ENCODE measurements at places on chromosomes 2 and 18.

DNA sequence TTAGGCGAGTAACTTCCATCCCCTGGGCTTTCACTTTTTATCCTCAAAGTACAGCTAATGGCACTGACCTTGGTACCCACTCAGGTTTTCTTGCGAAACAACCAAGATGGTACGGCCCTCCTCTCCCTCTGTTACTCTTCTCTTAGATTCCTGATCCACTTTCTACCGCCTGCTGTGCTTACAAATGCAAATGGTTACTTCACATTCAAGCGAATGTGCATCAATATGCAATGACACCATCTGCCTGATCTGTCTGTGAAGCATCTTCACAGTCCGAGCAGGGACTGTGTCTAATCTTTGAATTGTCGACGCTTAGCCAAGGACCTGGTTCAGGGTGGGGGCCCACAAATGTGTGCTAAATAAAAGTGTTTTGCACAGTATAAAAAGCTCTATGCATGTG is 112.2 kb downstream of the TRIB2 start:
- no peak for DNase-seq

DNA sequence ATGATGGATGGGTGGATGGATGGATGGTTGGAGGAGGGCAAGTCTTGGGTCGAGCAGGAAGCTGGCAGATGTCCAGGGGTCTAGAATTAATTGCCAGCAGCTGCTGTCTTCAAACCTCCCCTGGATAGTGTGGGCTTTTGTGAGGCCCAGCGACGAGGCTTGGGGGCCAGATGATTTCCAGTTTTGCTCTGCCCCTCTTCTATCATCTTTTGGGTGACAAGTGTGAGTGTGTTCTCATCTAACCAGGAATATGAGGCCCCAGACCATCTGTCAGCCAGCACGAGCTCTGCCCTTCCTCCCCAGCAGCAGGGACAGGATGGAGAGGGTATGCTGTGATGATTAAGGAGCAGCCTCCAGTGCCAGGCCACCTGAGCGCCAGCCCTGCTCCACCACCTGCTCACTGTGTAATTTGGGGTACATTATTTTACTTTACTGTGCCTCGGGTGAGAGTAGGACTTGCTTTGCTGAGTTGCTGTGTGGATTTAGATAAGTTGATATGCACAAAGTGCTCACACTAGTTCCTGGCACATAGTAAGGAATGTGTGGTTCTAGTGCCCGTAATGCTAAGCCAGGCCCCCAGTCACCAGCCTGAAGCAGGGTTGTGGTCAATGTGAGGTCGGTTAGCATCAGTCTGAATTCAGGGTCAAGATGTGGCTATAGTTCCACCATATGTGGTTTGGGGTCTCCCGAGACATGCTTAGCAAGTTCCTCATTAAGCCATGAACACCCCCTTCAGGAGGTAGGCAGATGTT is 251.1 kb downstream of the CYP26B1 start:
- DNase-seq: no peak

DNA sequence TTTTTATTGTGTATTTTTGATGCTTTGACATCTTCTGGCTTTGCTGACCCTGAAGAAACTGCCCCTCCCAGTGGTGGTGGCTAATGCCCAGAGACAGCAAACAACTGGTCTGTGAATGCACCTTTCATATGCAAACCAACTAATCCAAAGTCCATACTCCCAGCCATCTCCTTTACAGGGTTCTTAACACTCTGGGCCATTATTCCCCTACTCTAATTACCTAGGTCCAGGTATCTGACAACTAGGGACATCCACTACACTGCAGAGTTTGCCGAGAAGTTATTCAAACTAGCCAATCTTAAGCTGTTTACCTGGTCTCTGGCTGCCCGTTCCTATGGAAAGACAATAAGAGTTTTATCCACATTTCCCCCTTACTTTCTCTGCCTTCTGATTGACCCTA is 73.6 kb downstream of the FSHR start:
- no peak for DNase-seq

GRCh38 chr2:205878999-205879762 is 196.9 kb downstream of the NRP2 start:
- no peak for DNase-seq

GRCh38 chr2:138829326-138829919 is 49.2 kb upstream of the NXPH2 start:
- no peak for DNase-seq

GRCh38 chr2:24913911-24914310 is 6.1 kb downstream of the ADCY3 start:
- DNase-seq: no peak

DNA sequence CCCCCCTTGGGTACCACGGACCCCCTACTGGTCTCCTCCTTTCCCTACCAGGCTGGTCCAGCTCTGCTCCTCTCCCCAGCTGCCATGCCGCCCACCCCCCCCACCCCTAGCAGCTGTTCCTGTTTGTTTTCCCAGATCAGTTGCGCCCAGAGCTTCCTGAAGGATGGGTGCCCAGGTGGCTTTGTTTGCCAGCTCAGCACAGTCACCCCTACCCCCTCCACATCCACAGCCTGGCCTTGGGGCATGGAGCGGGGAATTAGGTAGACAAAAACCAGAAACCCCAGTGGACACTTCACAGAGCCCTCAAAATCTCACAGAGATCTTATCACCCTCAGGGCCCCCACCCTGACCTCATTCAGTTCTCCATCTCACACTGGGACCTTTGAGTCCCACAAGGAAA is 3.7 kb upstream of the CRYBA2 start:
- no peak for DNase-seq

DNA sequence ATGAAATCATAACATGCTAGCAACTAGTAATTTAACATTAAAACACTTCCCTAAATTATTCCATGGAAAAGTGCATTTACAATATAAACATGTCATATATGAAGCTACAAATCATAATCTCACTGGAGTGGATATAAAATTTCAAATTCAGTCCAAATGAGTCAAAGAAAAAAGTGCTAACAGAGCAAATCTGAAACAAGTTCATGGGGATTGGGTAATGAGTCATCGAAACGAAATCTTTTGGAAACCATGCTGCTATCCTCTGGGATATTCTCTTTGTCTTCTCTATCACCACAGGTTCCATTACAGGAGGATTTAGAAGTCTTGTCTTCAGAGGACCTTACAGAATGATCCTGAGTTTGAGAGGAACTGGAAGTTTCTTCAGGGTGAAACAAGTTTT is 34.1 kb downstream of the STK17B start:
- DNase-seq: no peak

DNA sequence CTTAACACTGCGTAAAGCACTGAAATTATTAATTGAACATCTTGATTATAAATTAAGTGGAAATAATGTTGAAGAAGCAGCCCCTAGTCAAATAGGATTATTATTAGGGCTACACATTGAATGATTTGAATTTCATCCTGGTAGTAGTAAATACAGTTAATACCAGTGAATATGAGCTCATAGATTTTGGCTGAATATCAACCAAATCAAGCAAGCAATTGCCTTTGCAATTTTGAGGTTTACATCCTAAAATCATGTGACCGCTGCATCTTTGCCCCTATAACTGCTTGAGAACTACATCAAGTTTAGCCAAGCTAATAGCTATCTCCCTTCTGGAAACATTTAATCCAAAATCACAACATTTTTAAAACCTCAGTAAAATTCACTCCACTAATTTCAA is 801.2 kb upstream of the PIK3C3 start:
- no peak for DNase-seq

DNA sequence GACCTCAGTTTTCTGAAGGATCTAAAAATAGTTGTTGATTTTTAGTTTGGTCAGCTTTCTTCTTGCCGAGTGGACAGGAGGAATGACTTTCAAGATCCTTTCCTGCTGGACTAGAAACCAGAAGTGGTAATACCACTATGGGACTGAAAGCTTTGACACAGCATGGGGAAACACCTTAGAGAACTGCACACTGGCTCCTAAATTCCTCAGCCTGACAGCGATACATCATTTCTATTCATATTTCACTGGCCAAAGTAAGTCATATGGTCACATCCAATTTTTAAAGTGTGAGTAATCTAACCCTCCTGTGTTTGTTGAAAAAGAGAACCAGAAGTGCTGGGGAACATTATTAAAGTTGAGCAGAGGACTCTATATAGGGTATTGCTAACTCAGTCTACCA is 244.7 kb upstream of the MMADHC start:
- no peak for DNase-seq

DNA sequence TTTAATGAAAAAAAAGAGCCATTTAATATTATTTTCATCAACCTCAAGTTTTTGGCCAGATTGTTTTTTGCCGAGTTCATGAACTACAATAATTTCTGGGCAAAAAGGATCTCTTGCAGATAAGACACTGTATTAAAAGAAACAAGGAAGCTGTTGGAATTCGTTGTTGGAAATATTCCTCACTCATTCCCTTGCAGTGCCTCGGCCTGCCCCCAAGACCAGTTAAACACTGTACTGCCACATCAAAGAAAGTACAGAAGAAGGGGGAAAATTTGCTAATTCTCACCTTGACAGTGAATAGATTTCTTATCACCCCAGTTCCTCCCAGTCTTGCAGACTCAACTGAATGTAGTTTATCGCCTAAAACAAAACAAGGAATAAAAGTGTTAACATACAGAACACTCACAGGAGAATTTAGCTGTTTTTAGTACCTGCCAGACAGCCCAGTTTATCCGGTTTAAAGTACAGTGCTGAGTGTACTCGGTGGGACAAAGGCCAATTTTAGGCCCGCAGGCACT is 1.2 kb downstream of the IDH1 start:
- DNase-seq: no peak

DNA sequence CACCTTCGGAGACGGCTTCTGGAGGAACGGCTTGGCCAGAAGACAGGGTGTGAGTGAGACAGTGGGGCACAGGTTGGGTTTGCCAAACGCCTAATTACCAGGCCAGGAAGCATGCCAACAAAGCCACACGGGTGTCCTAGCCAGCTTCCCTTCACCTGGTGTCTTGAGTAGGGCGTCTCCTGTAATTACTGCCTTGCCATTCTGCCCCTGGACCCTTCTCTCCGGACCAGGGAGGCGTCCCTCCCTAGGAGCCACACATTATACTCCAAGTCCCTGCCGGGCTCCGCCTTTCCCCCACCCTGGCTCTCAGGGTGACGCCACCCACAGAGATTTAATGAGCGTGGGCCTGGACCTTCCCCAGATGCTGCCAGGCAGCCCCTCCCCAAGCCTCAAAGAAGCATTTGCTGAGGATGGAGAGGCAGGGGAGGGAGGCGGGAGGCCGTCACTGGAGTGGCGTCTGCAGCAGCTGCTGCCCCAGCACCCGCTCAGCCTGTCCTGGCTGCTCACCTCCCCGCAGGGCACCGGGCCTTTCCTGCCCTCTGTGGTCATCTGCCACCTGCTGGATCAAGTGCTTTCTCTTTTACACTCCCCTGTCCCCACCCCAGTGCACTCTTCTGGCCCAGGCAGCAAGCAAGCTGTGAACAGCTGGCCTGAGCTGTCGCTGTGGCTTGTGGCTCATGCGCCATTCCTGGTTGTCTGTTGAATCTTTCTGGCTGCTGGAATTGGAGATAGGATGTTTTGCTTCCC is 20.7 kb downstream of the FOSL2 start:
- DNase-seq: no peak

- no peak for DNase-seq
Measured at GRCh38 chr2:233090879-233091278, 30.7 kb downstream of the INPP5D start.

DNA sequence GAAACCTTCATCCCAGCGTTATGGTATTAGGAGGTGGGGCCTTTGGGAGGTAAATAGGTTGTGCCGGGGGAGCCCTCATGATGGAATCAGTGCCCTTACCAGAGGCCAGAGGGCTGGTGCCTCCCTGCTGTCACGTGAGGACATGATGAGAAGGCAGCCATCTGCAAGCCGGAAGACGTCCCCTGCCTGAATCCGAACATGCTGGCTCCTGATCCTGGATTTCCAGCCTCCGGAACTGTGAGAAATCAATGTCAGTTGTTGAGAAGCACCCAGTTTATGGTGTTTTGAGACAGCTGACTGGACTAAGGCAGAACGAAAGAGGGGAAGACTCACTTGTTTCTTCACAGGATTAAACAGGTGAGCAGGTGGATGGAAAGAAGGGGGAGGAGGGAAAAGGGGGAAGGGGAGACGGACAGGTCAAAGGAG is 13.0 kb upstream of the KLF11 start:
- no peak for DNase-seq

DNA sequence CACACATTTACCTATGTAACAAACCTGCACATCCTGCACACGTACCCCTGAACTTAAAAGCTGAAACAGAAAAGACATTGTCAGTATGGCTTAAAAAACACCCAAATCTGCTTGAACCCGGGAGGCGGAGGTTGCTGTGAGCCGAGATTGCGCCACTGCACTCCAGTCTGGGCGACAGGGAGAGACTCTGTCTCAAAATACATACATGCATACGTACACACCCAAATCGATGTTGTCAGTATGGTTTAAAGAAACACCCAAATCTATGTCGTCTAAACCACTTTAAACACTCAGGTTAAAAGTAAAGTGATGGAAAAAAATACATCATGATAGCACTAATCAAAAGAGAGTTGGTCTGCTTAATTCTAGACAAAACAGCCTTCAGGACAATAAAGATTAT is 257.5 kb downstream of the RPRM start:
- DNase-seq: no peak

DNA sequence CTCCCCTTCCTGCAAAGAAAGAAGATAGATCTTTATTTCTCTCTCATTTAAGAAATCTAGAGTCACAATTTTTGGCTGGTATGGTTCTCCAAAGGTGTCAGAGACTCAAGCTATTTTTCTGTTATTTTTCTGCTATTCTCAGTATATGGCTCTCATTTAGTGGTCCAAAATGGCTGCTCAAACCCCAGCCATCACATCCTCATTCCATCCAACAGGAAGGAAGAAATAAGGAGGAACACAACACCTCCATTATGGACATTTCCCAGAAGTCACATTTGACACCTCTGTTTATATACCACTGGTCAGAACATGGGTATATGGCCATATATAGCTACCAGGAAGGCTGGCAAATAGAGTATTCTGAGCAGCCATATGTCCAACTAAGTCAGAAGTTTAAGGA is 7.4 kb upstream of the DDX1 start:
- no peak for DNase-seq

DNA sequence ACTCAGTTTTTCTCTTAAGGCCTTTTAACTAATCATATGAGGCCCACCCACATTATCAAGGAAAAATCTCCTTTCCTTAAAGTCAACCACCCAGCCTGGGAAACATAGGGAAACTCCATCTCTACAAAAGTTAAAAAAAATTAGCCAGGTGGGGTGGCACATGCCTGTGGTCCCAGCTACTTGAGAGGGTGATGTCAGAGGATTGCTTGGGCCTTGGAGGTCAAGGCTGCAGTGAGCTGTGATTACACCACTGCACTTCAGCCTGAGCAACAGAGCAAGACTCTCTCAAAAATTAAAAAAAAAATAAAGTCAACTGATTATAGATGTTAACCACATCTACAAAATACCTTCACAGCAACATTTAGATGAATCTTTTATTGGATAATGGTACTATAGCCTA is 5.8 kb downstream of the DPYSL5 start:
- no peak for DNase-seq

Data from stimulated activated CD8-positive, alpha-beta memory T cell treated with anti-CD3 and anti-CD28 coated beads, Interleukin-7, amount 100 ng/mL, for 1 hour (primary cell).